ENCODE measurements at places on chromosomes 1 and 21.
A peak's percentile ranks its signal among the peaks of the same experiment; 100 is the strongest.

GRCh38 chr1:181101581-181102226 is 13.2 kb downstream of the IER5 start:
- no peak for DNase-seq
- peaks cover 27% of the 10 kb centered on the region for H3K4me1 ChIP-seq
- H3K27me3 ChIP-seq, result no peaks in the 10 kb centered on the region
- no peak overlapping the region for H3K27ac ChIP-seq
- peaks cover 9% of the 10 kb centered on the region for H3K36me3 ChIP-seq

DNA sequence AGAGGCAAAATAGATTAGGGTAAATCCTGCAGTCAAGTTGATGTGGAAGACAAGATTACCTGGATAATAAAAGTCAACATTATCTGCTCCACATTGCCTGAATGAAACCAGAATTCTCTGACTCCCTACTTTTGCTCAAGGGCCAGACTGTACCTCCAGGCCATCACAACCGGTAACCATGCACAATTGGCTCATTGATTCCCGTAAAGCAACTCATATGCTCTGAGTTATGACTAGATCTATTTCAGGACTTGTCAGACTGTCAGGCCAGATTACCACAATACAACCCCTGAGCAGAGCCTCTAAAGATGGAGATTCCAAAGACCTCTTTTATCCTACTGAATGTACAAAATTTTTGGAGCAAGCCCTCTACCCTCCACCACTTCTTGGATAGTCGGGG is 90.4 kb downstream of the ODF2L start:
- H3K27ac ChIP-seq, result no peak overlapping the region
- H3K4me1 ChIP-seq, result no peaks in the 10 kb centered on the region
- no peak for DNase-seq

DNA sequence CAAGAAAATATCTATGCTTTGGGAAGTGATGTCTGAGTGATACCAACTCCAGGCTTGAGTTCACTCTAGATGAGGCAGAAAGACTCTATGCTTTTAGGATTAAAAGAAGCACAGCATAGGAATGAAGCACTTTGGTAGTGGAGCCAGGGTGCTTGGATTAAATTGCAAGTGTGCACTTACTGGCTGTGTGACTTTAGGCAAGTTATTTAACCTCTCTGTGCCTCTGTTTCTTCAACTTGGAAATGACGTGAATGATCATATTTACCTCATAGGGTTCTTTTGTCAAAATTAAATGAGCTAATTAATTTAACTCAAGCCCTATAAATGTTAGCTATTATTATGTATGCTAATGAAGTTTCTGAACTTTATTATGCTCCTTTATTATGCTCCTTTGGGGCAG is 446.1 kb downstream of the TTLL7 start:
- H3K27ac ChIP-seq, result no peak overlapping the region
- H3K4me1 ChIP-seq, result no peaks in the 10 kb centered on the region
- no peaks in the 10 kb centered on the region for H3K36me3 ChIP-seq
- H3K4me3 ChIP-seq, result no peak overlapping the region
- no peak for DNase-seq
- no peaks in the 10 kb centered on the region for H3K27me3 ChIP-seq

GRCh38 chr1:117615474-117615873 is 9.6 kb downstream of the TENT5C start:
- DNase-seq, result peak; percentile 24
- peak overlapping the region; percentile 46 for H3K4me3 ChIP-seq
- peaks cover 97% of the 10 kb centered on the region for H3K4me1 ChIP-seq
- peak overlapping the region; percentile 54 for H3K27ac ChIP-seq
- no peaks in the 10 kb centered on the region for H3K27me3 ChIP-seq

- H3K4me1 ChIP-seq, result no peaks in the 10 kb centered on the region
- H3K36me3 ChIP-seq, result no peaks in the 10 kb centered on the region
- H3K27ac ChIP-seq, result no peak overlapping the region
- peaks cover 3% of the 10 kb centered on the region for H3K27me3 ChIP-seq
- no peak for DNase-seq
Measured at GRCh38 chr1:117179471-117179870, 31.3 kb downstream of the VTCN1 start.

DNA sequence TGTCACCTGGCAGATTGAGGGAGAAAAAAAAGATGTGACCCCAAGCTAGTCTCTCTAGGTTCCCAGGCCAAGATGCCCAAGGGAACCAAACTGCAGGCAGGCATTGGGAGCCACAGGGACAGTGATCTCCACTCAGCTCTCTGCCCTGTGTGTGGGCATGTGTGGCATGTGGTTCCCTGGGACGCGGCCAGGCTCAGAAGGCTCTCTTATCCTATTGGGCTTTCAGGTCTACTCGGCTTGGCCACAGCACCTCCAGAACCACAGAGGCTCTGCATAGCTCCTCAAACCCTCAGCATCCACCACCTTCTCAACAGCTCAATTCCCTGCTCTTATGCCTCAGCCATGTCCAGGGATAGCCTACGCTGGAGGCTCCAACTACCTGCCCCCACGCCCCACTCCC is 22.0 kb downstream of the IQGAP3 start:
- no peak overlapping the region for H3K4me3 ChIP-seq
- H3K36me3 ChIP-seq, result no peaks in the 10 kb centered on the region
- H3K27ac ChIP-seq, result no peak overlapping the region
- H3K27me3 ChIP-seq, result no peaks in the 10 kb centered on the region

DNA sequence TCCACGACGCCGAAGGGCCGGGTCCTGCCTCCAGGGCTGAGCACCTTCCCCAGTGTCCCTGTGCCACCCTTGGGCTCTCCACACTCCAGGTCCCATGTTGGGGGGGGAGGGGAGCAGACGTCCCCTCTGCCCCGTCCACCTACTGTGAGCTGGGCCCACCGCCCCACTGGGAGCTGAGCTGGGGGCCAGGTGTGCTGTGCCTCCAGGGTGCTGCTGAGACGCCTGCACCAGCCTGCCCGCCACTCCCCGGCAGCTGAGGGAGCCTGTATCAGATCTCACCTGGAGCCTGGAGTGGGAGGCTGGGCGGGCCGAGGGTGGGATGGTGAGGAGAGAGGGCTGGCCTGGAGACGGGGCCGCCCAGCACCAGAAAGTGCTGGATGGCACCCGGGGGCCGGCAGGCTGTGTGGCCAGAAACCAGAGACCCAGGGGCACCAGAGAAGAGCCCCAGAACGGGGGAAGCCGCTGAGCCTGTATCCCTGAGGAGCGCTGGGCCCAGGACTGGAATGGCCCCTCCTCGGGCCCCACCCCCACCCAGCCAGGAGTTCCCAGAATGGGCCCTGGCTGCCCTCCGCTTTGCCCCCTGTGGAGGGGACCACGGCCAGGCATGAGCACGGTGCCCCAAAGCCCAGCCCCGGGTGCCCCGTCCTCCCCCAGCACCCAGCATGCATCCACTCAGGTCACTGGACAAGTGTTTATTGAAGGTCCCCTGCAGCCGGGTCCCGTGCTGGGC is 3.4 kb downstream of the TNFRSF18 start:
- H3K36me3 ChIP-seq, result no peaks in the 10 kb centered on the region
- no peak for DNase-seq
- H3K4me1 ChIP-seq, result peaks cover 8% of the 10 kb centered on the region
- H3K27me3 ChIP-seq, result no peaks in the 10 kb centered on the region
- peak overlapping the region; percentile 44 for H3K27ac ChIP-seq

Measured in central memory CD8-positive, alpha-beta T cell (primary cell).